ENCODE measurements at places on chromosomes 3 and 15.

- DNase-seq: no peak
These were observed 23.5 kb downstream of the EXOG start for GRCh38 chr3:38519651-38520050.

GRCh38 chr15:41233367-41233771, 2.3 kb downstream of the CHP1 start:
- DNase-seq: no peak

DNA sequence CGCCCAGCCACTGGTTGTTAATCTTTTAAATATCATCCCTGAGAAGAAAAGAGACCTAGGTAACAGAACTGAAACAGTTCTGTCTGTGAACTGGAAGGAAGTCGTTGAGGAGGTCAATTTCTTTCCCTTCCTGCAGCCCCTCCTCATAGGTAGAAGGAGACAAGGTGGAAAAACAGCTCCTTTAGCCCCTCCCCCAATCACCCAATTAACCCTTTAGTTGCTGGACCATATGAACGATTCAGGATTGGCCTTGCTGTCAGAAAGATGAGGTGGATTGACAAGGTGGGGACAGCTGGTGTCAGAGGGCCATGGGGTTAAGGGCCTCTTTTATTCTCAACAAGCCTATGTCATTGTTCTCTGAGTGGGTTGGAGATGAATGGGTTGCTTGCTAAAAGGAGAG, 36.0 kb upstream of the ZNF445 start:
- DNase-seq: no peak

- no peak for DNase-seq
These were observed 26.4 kb upstream of the TSPAN3 start for GRCh38 chr15:77097248-77097721.

DNA sequence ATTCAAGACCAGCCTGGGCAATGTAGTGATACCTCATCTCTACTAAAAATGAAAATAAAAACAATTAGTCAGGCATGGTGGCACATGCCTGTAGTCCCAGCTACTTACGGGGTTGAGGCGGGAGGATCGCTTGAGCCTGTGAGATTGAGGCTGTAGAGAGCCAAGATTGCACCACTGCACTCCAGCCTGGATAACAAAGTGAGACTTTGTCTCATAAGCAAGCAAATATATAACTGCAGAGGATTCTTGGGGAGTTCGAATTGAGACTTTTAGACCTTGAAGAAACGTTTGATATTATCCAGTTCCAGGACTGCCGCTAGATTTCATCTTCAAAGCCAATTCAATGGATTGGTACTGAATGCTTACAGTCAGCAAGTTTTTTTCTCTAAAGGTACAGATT, 11.9 kb upstream of the RARB start:
- DNase-seq: no peak

DNA sequence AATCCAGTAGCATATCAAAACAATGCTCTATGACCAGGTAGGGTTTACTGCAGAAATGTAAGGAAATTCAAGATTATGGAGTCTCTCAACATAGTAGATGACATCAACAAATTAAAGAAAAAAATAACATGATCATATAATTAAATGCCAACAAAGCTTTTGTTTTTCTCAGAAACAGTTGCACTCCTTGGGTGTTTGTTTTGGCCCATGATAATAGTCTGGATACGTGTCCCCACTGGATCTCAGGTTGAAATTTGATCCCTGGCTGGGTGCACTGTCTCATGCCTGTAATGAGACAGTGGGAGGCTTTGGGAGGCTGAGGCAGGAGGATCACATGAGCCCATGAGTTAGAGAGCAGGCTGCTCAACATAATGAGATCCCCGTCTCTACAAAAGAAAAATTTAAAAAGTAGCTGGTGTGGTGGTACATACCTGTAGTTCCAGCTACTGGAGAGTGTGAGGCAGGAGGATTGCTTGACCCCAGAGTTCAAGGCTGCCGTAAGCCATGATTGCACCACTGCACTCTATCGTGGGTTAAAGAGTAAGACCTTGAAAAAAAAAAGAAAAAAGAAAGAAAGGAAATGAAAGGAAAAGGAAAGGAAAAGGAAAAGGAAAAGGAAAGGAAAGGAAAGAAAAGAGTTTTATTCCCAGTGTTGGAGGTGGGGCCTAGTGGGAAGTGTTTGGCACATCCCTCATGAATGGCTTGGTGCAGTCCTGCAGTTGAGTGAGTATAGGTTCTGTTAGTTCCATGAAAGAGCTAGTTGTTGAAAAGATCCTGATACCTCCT, 53.3 kb upstream of the FOXB1 start:
- no peak for DNase-seq

GRCh38 chr3:172808969-172809546, 58.5 kb downstream of the ECT2 start:
- DNase-seq: no peak

DNA sequence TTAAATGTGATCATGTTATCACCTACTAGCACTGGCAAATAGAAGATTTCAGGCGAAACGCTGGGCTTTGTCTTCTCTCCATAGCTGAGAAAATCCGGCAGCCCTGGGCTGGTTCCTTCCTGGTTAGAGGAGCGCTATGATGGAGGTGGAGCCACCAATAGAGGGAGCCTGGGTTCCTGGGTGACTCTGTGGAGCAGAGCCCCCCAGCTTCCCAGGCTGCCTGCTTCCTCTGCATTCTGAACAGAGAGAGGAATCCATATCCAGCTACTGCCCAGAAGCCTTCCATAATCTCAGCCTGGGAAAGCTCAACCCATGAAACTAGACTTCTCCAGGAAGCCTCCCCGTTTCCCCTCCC, 32.6 kb upstream of the IQSEC1 start:
- DNase-seq: no peak

DNA sequence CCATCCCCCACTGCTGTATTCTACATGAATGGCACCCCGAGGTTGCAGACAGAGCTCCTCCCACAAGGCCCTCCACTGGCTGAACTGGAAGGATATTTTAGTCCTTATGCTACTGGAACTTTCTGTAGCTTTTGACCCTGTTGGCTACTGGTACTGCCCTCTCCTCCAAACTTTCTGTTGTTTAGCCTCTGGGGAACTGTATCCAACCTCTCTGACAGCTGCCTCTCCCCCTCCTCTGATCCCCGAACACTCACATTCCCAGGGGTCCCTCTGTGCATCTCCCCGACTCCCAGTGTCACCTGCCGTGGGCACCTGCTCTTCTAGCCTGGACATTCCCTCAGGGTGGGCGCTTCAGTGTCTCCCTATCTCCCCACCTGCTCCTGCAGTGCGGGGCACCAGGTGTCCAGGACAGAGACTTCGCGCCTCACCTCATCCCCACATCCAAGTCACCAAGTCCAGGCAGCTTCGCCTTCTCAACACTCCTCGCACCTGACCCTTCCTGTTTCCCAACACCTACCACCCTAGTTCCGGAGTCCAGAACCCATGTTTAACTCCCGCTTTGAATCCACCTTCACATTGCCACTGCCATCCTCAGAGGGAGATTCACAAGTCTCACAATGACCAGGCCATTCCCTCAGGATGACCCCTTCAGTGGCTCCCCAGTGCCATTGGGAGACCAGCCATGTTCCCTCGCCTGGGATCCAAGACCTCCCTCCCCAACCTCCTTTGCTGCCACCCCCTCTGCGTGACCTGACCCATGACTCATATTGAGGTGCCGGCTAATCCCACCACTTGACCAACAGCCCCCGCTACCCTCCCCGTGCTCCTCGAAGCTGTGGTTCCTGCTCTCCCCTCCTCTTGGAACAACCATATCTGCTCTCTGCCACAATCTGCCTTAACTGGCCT, 34.2 kb downstream of the BDH1 start:
- no peak for DNase-seq

DNA sequence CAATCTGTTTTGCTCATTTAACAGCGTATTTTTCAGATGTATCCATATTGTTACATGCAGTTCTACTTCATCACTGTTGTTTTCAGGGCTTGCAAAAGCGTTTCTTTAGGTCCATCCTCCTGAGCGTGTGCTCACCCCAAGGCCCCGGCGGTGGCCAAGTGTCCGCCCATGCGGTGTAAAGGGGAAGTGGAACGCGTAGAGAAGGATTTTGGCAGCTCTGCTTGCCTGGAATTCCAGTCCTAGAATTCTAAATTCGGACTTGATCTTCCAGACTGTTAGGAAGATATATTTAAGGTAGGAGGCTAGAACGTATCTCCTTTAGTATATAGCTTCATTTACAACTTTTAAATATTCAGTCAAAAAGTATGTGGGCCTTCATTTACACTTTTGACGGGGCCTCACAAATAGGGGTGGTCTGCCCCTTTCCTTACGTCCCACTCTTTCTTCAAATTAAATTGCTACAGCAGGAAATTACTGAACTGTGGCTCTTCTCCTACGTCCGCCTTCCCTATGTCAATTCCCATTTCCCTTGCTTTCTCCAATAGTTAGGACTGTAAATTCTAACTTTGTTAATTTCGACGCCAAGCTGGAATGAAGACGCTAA, 609 bp upstream of the TBC1D23 start:
- no peak for DNase-seq

- DNase-seq: no peak
These were observed 27.6 kb upstream of the TM2D3 start for GRCh38 chr15:101679806-101680205.

DNA sequence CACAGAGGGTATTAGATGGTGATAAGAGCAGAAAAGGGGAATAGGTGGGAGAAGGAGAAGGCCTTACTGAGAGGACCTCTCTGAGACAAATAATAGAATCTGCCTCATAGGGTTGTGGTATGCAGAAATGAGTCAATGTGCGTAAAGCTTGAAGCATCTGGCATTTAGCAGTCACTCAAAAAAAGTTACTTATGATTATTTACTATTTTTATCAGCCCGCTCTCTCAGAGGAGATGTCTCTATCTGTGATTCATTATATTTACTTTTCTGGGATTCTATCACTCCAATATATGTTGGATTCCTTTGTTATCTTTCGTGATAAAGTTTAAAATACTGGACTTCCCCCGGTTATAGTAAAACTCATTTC, 4.6 kb upstream of the TM4SF1 start:
- no peak for DNase-seq

- no peak for DNase-seq
These were observed 42.6 kb downstream of the MGLL start for GRCh38 chr3:127779747-127780146.

- DNase-seq: no peak
These were observed 691.5 kb upstream of the ARPP21 start for GRCh38 chr3:34947834-34948233.

Data from stimulated activated CD8-positive, alpha-beta memory T cell treated with anti-CD3 and anti-CD28 coated beads, Interleukin-2, amount 100 ng/mL, for 1 hour (primary cell).